Adrenal gland (tissue), 19 donors: ENCODE measurements at places on chromosomes 3 and 15.

- no peak for DNase-seq
These were observed 125.4 kb downstream of the MEGF11 start for GRCh38 chr15:66128116-66128680.

DNA sequence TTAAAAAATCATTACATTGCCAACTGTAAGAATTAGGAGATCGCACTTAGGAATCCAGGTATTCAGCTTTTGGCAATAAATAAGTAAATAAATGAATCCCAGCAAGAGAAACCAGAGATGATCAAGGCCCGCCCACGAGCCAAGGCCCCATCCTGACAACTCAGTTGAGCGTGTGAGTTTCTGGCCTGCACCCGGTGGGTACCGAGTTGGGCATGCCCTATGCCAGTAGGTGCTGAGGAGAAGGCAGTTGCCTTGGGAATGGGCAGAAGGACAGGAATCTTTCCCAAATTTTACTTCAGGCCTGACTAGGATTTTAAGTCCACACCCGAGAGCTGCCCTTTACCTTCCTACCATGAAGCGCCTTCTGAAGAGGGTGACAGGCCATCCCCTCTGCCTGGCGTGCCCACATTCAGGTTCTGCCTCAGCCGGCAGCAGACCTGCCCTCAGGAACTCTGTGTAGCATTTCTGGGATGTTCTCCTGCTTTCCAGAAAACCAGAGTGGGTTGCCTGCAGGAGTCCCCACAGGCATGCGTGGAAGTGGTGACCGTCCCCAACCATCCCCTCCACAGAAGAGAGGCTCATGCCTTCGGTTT is 99.3 kb upstream of the ALDH1A3 start:
- DNase-seq: no peak

DNA sequence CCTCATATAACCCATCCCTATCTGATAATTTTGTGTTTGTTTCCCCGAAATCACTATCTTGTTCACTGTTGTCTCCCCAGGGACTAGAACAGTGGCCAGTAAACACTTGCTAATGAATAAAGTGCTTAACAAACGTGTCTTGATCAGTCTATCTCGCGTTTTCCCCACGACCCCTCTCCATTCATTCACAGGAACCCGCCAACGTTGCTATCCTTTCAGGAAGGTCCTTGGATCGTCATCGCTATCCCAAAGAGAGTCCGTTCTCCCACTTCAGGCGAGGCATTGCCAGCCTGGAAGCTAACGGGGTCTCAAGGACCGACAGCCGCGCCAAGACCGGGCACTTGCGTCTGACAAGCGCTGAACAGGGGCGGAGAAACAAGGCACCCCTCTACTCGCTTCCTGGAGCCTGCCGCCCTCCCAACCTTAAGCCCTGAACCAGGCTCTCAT is 344 bp downstream of the LINS1 start:
- no peak for DNase-seq

DNA sequence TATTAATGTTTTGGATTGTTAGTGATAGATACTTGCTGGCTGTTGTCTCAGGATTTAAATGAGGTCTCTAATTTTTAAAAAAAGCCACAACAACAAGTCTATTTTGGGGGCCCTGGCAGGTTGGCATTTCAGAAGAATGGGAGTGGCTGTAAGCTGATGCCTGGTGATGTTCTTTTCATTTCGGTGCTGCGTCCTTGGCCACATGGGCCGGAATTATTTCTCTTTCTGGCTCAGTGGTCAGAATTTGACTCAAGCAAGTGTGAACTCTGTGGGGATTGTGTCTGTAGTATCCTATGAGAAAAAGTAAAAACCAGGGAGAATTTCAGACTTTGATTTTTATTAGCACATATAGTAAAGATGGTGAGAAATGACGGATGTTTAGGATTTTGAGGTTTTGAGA is 203.0 kb downstream of the AKAP13 start:
- no peak for DNase-seq

GRCh38 chr15:67813104-67813634 is 12.1 kb upstream of the SKOR1 start:
- no peak for DNase-seq

GRCh38 chr3:110711851-110712516 is 359.6 kb upstream of the NECTIN3 start:
- DNase-seq: no peak

DNA sequence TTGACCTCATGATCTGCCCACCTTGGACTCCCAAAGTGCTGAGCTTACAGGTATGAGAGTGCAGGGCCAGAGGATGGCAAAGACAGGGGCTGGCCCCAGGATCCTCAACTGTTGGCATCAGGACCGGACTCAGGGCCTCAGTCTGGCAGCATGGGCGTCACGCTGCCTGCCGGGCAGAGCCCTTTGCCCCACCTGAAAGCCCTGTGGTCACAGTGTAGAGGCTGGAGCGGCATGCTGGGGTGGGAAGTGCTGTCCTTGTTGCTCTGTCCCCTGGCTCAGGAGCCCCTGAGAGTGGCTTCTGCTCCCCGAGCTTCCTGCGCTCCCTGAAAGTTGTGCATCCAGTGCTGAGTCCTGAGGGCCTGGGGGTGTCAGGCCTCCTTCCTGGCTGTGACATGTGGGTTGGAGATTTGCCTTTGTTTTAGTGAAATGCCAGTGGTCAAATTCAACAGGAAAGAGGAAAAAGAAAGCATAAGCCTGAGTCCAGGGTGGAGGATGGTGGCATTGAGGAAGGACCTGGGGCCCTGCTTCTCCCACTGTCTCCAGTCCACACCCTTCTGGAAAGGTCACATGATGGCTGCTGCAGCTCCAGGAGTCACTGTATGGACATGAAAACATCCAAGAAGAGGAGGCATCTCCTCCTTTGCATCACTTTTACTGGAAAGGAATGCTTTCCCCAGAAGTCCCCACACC is 147.2 kb downstream of the OR4M2 start:
- no peak for DNase-seq

GRCh38 chr3:170531054-170531453 is 54.8 kb downstream of the SLC7A14 start:
- DNase-seq: no peak

DNA sequence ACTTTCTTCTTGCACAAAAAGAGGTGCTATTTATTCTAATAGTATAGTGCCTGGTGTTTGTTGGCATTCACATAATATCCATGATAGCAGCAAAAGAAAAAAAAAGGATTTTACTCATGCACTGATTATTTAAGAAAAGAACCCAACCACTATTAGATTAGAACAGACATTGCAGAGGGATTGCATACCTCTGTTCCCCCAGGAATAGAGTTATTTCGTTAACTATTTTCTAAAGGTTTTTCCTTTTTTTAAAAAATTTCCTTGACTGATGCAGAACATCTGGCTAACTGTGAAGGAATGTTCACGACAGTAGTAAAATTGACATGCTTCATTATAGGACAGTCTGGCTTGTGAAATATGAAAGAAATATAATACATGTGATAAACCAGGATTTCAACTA is 136.6 kb upstream of the PTX3 start:
- no peak for DNase-seq

- DNase-seq: no peak
These were observed 91.1 kb downstream of the TBL1XR1 start for GRCh38 chr3:177106184-177106583.

DNA sequence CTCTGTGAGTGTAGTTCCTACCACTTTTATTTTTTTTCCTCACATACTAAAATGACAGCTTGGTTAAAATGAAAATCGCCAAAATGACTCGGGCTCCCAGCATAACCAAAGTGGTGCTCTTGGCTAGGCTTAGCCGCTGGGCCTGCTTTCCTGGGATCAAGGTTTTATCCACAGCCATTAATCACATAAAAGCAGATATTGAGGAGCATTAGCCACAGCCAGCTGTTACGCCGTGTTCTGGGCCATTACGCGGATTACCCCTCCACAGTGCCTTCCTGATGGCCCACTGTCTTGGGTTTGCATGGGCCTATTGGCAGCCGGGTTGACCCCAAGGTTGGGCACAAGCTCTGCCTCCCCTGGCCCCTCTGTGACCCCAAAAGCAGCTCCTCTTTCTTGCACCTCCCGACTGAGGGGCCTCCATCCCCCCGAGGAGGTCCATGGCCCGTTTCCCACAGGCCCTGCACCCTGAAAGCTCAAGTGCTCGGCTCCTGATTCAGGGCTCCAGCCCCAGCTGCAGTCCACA is 30.4 kb upstream of the TRPM1 start:
- DNase-seq: no peak

GRCh38 chr15:73282567-73283365 is 86.0 kb downstream of the HCN4 start:
- DNase-seq: no peak

DNA sequence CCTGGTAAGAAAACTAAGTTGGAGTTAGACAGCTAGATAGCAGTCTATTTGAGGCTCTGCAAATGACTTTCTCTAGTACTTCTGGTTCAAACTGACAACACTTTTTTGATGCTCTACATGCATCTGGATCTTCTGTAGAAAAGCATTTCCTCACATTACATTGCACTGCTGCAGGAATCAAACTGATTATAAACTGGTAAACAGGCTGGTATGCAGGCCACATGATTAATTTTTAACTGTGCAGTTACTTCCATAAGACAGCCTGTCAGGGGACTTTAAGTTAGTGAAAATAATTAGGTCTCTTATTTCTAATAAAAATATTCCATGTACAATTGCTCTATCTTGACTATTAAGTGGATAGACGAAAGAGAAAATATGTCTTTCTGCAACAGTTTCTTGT is 550.0 kb upstream of the ALCAM start:
- DNase-seq: no peak

DNA sequence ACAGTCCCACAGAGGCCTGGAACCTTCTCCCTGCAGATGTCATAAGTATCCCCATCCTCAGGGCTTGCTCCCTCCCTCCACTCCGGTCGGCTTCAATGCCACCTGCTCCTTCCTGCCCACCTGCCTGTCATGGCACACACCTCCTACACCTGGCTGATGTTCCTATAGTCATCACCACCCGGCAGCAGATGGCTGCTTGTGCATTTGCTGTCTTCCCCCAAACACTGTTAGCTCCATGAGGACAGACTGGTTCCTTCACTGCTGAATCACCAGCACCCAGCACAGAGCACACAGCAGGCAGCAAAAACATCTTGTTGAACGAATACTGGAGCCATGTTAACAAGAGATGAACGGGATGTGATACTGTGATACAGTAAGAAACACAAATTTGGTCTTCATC is 14.8 kb downstream of the TARS3 start:
- no peak for DNase-seq

GRCh38 chr3:114887806-114888205 is 259.3 kb downstream of the ZBTB20 start:
- DNase-seq: no peak

GRCh38 chr15:74790080-74790916 is 8.4 kb downstream of the CSK start:
- DNase-seq: peak; percentile 86

GRCh38 chr3:120355486-120355885 is 6.3 kb upstream of the LRRC58 start:
- no peak for DNase-seq

DNA sequence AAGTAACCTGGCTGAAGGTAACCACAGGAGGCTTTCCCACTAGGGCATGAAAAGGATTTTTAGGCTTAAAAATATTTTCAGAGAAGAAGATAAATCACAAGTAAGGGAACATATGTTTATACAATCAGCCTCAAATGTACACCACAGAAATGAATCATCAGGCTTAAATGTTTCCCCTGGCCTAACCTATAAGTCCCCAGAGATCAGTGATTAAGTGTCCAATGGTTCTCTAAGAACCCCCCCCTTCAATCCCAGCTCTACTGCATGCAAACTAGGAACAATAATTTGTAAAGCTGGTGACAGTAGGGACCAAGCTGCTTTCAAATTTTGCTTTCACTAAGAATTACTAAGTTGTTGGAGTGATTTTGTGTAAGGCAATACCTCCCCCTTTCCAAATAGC is 431.6 kb upstream of the LMCD1 start:
- no peak for DNase-seq

DNA sequence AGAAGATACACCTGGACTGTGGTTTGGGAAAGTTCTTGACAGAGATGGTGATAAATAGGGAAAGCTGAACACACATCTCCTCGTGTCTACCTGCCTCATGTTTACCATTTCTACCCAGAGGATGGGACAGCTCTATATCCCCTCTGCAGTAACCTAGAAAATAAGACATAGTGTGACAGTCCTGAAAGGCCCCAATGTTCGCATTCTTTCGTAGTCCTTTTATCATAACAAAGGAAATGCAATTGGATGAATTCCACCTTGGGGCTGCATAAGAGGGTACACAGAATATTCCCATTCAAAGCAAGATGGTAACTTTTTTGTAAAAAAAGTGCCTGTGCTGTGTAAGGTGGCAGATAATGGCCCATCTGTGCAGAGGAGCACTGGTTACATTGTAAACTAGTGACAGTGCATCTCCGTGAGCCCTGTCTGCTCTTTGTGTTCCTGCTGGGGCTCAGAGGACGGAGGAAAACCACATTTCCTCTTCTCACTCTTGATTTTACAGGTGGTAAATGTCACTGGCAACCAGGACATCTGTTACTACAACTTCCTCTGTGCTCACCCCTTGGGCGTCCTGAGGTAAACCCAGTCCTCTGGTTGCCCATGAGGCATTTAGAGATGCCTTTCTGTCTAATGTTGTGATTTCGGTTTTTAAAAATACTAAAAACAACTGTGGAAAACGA is 74.3 kb downstream of the SIDT1 start:
- no peak for DNase-seq

DNA sequence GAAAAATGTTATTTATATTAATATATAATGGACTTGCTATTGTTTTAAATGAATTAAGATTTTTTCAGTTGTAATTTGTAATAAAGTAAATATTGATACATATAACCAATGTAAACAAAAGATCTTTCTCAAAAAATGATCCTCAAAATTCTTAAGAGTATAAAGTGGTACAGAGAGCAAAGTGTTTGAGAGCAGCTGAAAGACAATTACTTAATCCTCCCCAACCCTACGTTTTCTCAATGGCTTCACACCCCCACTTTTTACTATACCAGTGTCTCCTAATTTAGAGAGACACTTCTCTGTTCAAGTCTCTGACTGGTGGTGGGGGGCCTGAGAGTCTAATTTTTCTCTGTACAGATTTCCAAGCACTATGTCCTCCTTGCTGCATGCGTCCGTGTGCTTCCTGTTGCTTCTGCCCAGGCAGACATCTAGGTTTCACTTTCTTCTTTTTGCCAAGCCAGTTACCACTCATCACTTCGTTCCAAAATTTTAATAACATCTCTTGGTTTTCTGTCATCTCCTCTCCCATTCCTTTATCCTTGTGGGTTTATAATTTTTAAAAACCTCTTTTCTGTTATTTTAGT is 276.3 kb upstream of the DNAJC19 start:
- DNase-seq: no peak

- DNase-seq: no peak
These were observed 306.4 kb upstream of the ROPN1 start for GRCh38 chr3:124298301-124298700.

- no peak for DNase-seq
These were observed 4.4 kb upstream of the DLG1 start for GRCh38 chr3:197302696-197303341.

GRCh38 chr15:50803479-50804180 is 38.1 kb upstream of the SPPL2A start:
- no peak for DNase-seq

GRCh38 chr3:24519368-24520100 is 24.9 kb upstream of the THRB start:
- DNase-seq: peak; percentile 67

DNA sequence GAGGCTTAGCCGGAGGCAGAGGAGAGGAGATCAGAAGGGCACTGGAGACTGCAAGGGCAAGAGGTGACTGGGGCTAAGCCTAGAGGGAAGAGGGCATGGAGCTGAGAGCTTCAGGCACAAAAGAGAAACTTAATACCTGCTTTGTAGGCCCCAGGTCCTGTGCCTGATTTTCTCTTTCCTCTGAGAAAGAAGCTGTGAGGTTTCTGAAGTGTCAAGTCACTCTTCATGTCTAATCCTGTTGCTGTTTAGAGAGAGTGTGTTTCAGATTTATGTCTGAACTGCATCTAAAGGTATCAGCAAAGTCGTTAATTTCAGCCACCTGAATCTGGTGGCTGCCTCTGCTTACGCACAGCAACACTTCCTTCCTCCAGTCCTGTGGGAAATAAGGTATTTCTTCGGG is 106.9 kb upstream of the RNU6-1 start:
- no peak for DNase-seq
